ENCODE measurements at places on chromosomes 7 and 10.

GRCh38 chr10:108836362-108836761 lies 1086.9 kb downstream of the XPNPEP1 start:
- DNase-seq = no peak

- DNase-seq = no peak
Measured at GRCh38 chr10:126111516-126111915, 215.2 kb downstream of the FANK1 start.

DNA sequence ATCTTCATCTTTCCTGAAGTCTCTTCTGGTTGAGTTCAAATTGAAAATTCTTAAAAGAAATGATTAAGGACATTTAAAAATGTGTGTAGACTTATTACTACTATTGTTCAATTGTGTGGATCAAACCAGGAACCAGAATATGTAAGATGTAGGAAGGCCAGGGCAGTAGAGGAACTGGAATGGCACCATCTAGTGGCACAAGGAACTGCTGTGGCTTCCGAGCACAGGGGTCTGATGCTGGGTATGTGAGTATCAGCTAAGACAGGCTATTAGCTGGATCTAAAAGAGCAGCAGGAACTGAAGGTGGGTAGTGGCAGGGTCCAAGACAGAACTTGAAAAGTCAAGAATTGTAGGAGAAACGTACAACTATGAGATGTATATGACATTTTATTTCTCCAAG lies 247.3 kb downstream of the SEMA3A start:
- DNase-seq = peak; percentile 5

- DNase-seq = no peak
Measured at GRCh38 chr7:133781486-133782090, 345.6 kb upstream of the LRGUK start.

GRCh38 chr10:27100813-27101347 lies 586 bp upstream of the ANKRD26 start:
- DNase-seq = peak; percentile 38

DNA sequence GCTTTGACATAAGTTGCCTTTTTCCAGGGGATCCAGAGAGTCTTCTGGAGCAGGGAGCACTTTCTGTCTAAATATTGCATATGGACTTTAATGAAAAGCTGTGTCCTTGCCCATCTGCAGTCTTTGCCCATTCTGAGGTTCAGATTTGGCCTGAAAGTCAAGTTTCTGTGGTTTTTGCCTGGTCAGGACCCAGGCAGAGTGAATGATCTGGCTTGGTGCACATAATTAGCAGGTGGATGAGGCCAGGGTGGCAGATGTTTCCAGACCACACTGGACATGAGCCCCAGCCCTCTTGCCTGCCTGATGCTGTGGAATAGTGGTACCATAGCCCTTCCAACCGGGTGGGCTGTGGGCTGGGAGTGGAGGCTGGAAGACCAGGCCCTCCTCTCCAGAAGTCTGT lies 11.0 kb downstream of the HECW1 start:
- DNase-seq = no peak

DNA sequence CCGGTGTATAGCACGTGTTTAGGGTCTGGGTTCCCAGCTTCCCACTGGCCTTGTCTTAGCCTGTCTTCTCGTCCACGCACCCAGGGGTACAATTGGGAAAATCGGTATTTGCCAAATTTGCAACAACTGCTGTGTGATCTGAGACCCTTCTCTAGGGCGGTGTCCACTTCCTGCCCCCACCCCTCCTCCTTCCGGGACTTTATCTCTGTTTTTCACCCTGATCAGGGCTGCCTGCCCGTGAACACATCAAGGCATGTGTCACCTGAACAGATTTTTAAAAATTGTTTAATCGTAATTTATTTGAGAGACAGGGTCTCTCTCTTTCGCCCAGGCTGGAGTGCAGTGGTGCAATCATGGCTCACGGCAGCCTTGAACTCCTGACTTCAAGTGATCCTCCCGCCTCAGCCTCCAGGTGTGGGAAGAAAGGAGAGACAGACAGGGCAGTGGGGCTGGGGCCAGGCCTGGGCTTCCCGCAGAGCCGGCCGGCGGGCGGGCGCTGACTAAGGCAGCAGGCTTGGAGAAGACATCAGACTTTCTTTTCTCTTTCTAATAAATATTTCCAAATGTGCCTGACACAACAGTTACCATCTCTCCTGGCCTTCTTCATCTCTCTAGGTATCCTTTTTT lies 27.5 kb downstream of the ELFN1 start:
- no peak for DNase-seq

DNA sequence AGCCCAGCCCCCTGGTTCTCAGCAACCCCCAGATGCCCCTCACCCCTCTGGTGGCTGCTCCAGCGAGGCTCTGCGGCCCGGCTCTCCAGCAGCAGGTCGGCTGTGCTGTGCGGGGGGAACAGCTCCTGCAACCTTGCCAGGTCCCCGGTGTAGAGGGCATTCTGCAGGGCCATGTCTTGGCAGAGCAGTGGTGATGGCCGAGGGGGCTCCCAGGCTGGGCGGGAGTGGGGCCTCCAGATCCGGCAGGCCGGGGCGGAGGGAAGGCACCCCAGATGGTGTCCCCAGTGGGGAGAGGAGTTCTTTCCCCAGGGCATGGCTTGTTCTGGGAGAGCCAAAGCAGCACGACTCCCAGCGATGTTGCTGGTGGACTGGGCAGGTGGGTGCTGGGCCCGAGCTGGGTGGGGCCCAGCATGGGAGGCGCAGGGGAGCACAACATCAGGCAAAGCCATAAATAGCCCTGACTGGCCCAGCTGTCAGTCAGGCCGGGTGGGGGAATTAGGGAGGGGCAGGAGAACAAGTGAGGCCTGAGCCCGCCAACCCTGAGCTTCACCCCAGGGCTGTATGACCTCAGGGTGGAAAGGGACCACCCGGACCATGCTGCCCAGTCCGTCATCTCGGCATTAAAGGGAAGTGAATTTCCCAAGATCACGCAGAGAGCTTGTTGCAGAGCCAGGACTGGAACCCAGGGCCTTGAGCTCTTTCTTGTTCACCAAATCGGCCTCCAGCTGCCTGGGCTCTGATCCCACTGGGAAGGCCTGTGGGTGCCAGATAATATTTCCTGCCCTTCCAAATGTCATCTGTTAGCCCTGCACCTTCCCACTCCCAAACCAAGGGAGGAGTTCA lies 580 bp upstream of the ASB10 start:
- no peak for DNase-seq

- no peak for DNase-seq
Measured at GRCh38 chr7:47497367-47498096, 84.4 kb downstream of the TNS3 start.

DNA sequence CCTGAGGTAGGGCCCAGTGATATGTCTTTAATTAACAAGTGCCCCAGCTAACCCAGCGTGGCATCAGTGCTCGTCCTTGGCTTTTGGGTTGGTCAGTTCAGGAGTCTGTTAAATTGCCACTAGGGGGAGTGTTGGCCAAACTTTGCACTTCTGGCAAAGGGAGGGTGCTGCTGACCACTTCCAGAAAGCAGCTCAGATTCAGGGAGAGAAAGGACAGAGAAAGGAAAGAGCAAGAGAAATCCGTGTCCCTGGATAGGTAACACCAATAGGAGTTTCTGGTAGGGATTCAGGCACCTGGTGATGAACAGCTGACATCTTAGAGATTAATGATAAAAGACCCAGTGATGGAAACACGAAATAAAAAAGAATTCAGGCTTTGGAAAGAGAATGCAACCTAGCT lies 243.1 kb upstream of the AOAH start:
- no peak for DNase-seq

Measured in stimulated activated CD4-positive, alpha-beta T cell treated with anti-CD3 and anti-CD28 coated beads, Interleukin-15, amount 100 ng/mL, for 24 hours (primary cell).